ENCODE measurements at places on chromosomes 1 and 21.
A peak's percentile ranks its signal among the peaks of the same experiment; 100 is the strongest.

DNA sequence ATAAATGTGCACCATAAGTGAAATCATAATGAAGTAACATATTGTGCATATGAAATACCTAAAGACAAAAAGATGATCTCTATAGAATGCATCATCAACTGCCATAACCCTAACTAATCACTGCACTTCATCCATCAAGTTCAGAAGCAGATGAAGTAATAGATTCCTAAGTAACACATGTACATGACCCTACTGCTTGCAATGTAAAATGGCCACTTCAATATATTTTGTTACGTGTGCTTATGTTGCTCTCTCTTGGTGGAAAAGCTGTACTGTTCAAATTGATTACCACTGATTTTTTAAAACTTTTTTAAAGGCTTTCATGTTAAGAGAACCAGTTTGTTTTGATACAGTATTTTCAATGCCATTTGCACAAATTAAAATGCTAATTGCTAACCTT, 141.8 kb downstream of the TTLL7 start:
- no peak for DNase-seq

- DNase-seq = no peak
These were observed 125.4 kb downstream of the FOXD2 start for GRCh38 chr1:47563201-47563600.

DNA sequence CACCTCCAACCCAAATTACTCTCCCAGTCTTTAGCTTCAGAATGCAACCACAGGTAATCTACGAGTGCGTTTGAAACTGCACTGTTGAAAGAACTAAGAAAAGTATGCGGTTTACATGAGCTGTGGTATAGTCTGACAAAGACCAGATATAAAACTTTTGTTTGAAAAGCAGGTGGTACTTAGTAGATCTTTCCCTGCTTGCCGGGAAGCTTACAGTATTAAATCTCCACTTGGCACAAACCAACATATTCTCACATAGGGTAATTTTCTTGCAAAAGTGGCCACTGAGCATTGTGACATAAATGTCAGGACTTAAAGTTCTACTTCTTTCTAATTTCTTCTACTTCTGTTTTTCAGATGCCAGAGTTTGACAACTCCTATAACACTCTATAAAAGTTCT, 8.4 kb downstream of the RGS2 start:
- no peak for DNase-seq

DNA sequence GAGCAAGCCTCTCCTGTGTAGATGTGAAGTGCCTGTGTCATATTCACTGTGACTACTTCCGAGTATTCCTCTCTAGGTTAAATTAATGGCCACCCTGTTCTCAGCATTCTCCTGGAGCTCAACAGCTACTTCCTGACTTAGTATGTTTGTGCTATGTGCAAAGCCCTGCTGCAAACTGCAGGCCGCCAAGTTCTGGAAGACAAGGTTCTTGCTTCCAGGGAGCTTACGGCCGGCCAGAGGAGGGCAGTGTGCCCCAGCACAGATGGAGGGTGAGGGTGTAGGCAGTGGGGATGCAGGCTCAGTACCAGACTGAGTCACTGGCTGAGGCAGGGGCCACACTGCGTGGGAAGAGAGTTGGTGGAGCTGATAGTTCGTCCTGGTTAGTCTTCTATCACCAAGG, 43.2 kb downstream of the ELK4 start:
- no peak for DNase-seq

- DNase-seq = no peak
These were observed 95.1 kb upstream of the C1orf21 start for GRCh38 chr1:184291701-184292100.

DNA sequence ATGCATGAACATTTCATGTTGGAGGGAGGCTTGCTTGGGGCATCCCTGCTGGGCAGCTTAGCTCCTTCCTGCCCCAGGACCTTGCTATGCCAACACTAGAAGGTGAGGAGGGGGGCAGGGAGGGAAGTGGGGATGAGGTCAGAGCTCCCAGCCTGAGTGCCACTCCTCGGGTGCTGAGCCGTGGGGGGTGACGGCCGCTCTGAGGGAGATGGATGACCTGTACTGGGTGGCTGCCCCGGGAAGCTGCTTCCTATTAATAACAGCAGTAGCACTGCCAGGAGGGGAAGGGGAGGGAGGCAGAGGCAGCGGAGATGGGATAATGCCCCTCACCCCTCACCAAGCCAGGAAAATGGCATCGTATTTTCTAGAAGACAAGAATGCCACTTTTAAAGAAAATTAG, 60.6 kb downstream of the UBIAD1 start:
- no peak for DNase-seq

- no peak for DNase-seq
These were observed 141.0 kb downstream of the HIVEP3 start for GRCh38 chr1:41777695-41778094.

DNA sequence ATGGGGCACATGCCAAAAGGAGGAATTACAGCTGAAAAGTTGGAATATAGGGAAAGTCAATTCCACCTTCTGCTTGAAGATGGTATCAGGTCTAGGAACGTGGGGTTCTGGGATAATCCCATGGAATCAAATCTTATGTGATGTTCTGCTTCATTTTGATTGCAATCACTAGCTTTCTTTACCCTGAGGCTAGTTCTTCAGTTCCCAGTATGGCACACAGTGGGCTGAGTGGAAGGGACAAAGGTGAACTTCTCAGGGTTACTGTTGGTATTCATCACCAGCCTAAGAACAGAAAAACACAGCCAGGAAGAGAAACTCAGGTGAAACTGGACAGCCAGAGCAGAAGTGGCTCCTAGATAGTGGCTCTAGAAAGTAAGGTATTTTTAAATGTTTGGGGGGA, 117.8 kb downstream of the TNFSF18 start:
- DNase-seq = no peak

- DNase-seq = no peak
These were observed 85.5 kb downstream of the C1orf94 start for GRCh38 chr1:34262023-34262853.

GRCh38 chr1:26112407-26112775, 767 bp downstream of the PDIK1L start:
- no peak for DNase-seq

GRCh38 chr1:29259802-29260441, 23.6 kb downstream of the PTPRU start:
- no peak for DNase-seq

- DNase-seq = no peak
These were observed 45.6 kb downstream of the ENAH start for GRCh38 chr1:225607355-225607754.

- DNase-seq = no peak
These were observed 85.2 kb upstream of the TRABD2B start for GRCh38 chr1:48082271-48082962.

- no peak for DNase-seq
These were observed 39.8 kb downstream of the SLC37A1 start for GRCh38 chr21:42553435-42553834.

DNA sequence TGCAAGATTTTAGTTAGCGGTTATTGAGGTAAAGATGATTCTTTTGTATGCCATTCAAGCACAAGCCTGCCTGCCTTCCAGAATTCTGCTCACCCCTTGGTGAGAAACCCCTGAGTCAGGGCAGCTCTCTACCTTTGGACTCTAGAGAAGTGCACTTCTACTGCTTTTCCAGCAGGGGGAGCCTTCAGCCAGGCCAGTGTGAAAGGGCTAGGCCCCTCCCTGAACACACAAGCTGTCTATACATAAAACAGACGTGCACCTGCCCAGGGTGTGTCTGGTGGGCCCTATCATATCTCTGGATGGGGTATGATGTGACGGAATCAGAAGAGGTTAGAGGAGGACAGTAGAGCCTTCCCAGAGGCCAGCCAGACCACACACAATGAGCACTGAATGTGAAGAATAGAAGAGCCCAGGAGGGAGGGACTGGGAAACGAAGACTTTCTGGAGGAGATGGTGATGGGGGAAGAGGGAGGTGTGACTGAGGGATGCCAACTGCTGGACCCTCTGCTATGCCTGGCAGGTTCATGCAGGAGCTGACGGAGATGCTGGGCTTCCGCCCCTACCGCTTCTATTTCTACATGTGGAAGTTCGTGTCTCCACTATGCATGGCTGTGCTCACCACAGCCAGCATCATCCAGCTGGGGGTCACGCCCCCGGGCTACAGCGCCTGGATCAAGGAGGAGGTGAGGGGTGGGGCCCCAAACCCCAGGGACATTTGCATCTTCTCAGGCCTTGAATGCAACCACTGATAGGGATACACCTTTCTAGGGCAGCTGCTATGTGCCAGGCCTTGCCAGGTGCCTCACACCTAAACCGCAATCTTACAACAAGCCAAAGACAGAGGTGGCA, 13.0 kb upstream of the KCNC4 start:
- DNase-seq = peak; percentile 26

- no peak for DNase-seq
These were observed 66.3 kb upstream of the DIRAS3 start for GRCh38 chr1:68116643-68117235.

DNA sequence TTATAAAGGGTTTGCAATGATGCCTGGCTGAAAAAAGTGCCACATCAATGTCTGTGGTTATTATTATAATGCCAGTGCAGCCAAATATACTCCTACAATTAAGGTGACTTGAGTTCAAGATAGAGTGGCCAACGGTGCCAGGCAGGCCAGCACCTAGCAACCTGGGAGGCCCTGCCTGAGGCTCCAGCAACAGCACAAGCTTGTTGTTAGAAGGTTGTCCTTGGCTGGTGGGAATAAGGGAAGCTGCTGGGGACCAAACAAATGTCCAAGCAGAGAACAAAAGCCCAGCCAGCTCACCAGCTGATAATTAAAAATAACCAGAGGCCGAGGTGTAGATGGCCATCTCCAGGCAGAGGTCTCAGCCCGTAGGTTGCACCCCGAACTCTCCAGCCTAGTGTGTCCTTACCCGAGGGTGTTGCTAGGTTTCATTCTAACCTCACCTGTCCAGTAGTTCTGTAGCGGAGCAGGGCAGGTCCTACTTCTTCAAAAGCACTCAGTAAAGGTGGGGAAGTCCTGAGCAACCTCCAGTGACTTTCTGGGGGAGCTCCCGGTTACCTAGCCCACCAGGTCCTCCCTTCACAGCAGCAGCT, 1.9 kb downstream of the TMPRSS2 start:
- no peak for DNase-seq

- DNase-seq = no peak
These were observed 12.3 kb downstream of the OR2T11 start for GRCh38 chr1:248622570-248623001.

- no peak for DNase-seq
These were observed 108.3 kb downstream of the KCND3 start for GRCh38 chr1:111880881-111881837.

Measured in activated gamma-delta T cell treated with anti-CD3 and anti-CD28 coated beads, Interleukin-2, amount 50 U/mL, for 16 hours (primary cell).